AG09319 (cell line): ENCODE measurements at places on chromosomes 11 and 22.
A peak's percentile ranks its signal among the peaks of the same experiment; 100 is the strongest.

DNA sequence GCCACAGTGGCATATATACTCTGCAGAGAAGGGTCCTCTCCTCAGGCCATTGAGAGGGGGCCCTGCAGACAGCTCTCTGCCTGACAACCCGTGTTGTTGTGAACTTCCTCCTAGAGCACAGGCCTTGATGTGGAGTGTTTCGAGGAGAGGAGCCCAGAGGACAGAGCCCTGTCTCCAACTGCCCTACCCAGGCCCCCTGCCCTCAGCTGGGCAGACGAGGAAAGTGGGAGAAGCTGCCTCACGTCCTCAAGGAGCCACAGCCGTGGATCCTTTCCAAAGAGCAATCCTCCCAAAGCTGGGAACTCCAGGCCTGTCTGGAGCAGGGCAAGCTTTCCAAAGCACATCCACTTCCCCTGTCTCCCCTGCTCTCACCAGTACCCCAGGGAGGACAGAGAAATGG lies 10.7 kb downstream of the LMO1 start:
- no peak for DNase-seq

DNA sequence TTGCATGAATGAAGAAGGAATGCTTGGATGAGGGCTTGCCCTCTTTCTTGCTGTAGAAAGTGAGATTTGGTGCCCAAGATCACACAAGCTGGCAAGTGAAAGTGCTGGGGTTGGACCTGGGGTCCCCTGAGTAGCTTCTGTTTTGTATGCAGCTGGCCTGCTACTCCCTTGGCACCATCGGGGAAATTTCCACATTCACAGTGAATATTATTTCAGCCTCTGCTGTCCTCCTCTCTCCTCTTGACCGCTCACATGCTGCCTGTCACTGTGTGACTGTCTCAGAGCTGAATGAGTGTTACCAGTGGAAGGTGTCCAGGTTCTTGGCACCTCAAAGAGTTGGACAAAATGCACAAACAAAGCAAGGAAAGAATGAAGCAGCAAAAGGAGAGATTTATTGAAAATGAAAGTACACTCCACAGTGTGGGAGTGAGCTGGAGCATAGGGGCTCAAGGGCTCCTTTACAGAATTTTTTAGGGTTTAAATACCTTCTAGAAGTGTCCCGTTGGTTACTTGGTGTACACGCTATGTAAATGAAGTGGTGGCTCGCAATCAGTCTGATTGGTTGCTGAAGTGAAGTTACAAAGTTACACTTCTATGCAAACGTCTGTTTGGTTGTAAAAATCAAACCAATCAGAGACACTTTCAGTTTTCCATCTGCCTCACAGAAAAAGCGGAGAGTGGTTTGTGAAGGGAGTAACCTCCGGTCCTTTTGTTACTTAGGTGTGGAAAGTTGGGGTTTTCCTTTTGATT lies 87.4 kb downstream of the DEPDC5 start:
- DNase-seq = no peak

DNA sequence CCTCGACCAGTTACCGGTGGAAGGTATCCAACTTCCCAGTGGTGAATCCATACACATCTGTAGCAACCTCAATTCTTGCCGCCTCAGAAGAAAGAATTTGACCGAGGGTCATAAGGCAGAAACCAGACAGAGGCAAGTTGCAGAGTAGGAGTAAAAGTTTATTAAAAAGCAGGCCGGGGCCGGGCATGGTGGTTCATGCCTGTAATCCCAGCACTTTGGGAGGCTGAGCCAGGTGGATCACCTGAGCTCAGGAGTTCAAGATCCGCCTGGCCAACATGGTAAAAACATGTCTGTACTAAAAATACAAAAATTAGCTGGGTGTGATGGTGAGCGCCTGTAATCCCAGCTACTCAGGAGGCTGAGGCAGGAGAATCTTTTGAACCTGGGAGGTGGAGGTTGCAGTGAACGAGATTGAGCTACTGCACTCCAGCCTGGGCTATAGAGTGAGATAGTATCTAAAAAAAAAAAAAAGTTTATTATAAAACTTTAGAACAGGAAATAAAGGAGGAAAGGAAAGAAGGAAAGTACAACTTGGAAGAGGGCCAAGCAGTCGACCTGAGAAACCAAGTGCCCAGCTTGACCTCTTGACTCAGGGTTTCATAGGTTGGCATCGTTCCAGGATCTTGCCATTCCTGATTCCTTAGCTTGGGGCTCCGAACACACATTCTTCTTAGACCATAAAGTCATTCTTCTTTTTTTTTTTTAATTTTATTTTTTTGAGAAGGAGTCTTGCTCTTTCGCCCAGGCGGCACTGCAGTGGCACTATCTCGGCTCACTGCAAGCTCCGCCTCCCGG lies 27.8 kb downstream of the RGL4 start:
- no peak for DNase-seq

DNA sequence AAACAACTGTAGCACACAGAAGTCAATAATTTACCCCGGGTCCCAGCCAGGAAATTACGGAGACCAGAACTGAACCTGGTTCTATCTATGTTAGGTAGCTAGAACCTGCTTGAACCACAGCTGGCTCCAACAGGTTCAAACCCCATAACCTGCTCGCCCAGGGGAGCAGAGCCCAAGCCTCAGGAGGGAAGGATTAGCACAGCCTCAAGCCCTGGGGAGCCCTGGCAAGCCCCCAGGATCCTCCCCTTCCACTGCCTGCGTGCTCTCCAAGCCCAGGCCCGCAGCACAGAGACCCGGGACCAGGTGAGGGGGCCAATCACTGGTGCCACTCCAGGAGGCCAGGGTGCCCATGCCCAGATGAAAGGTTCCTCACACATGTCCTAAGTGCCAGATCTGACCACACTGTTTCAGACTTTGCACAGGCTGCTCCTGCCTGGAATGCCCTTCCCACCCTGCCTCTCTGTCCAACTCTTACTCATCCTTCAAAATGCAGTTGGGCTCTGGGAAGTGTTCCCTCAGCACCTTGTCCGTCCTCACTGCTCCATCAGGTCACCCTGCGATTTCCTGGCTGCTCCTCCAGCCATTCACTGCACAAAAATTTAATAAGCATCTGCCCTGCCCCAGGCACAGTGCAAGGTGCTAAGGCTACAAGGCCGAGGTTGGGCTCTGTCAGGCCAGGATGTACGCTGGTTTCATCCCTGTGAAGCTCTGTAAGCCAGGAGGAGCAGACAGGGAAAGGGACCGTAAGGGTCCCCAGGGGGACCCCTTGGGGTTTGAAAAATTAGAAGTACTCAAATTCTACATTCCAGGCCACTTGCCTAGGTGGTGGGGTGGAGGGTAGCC lies 32.2 kb downstream of the ARRB1 start:
- no peak for DNase-seq

DNA sequence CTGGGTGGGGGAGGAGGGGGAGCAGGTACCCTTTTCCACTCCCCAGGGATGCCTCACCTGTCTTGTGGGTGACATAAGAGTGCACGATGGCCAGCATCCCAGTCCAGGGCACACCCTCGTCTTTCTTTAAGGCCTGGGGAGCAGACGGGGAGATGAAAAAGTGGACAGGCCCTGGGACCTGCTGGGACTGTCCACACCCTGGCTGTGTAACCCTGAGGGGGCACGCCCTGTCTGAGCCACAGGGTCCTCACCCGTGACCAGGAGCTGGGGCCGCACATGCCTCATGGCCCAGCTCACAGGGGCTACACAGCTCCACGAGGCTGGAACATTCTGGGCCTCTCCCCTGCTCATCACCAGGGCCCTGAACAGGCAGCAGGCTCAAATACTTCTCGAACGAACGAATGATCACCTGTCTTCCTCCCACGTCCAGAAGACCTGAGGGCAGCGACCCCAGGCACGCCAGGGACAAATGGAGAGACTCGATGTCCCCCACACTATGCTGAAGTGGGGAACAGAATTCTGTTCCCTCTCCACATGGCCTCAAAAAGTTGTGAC lies 123.9 kb downstream of the PHF21B start:
- DNase-seq = no peak

DNA sequence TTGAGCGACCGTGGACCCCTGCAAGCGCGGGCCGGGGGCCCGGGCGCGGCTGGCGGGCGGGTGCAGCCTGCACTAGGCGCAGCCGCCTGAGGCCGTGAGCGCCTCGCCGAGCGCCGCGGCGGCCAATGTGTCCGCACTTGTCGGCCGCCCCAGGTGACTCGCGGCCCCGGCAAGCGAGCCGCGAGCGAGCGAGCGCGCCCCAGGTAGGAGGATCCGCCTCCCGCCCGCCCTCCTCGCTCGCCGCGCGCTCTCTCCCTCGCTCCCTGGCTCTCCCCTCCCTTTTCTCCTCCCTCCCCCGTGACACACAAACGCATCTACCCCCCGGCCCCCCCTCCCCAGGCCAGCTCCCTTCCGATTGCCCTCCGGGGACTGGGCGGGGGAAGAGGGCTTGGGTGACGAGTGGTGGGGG lies at the start of gene WNT7B:
TSS of gene WNT7B (minus strand) at position 160 of the 409 bp plus-strand sequence. CDS start 408 bp downstream, outside the sequence.
- DNase-seq = no peak

GRCh38 chr11:28153586-28153985 lies 45.4 kb downstream of the METTL15 start:
- DNase-seq = no peak

GRCh38 chr11:2444821-2445745 lies at the start of gene KCNQ1:
Gene KCNQ1, plus strand, starts transcription at chr11:2445008. Its CDS starts 91 bp downstream, at chr11:2445099.
- DNase-seq = no peak

DNA sequence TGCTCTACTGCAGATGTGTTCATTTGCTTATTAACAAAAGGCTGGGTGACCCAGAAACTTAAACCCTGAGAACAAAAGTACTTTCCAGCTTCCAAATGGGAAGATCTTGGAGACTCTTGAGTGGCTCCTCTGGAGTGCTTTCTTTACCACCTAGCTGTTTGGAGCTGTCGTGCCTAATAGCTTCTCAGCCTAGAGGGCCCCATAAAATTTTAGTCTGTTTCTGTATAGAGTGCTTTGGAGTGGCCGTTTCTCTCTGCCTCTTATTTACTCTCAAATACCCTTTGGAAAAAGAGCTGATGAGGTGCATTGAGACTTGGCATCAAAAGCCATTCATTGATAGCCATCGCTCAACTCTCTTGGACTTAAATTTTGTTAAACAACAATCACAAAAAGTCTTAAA lies 50.7 kb downstream of the ZNRF3 start:
- no peak for DNase-seq

GRCh38 chr22:42752230-42752746 lies 31.6 kb upstream of the A4GALT start:
- no peak for DNase-seq

DNA sequence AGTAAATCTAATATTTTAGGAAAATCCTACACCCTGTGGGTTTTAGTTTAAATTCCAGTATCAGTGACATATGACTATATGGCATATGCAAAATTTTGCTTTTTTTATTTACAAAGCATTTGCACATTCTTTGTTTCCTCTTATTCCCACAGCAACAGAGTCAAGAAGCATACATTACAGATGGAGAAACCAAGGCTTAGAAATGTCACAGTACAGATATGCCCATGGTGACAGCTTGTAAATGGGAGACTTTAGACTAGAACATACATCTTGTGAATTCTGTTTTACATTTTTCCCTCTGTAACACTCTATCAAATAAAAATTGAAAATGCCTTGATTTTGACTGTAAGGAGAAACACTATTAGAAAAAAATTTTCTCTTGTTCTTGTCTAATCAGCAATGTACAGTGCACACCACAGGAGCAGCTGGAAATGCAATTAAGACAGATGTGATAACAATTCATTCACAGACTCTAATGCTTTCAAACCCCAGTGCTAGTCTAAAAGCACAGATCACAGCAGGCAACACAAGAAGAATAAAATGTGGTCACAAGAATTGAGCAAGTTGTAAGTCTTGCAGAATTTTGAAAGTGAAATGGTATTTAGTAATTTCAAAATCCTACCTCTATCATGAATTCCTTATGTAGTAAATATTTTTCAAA lies 375.9 kb downstream of the LUZP2 start:
- DNase-seq = no peak

DNA sequence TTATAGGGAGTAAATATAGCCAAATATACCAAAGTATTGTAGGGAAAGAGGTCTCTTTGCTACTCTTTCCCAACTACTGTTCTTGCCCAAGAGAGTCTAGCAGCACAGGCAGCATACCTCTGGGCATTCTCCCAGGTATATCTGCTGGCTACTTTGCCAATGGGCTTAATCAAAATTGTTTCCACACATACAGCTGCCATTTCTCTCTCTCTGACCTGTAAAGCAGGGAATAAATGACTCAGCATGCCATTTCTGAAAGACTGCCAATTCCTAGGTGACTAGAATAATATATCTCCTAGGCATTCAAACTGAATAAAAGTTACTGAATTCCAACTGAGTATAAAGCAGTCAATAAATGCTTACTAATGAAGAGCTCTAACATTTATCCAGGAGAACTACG lies 44.6 kb downstream of the RDX start:
- DNase-seq = peak; percentile 12

DNA sequence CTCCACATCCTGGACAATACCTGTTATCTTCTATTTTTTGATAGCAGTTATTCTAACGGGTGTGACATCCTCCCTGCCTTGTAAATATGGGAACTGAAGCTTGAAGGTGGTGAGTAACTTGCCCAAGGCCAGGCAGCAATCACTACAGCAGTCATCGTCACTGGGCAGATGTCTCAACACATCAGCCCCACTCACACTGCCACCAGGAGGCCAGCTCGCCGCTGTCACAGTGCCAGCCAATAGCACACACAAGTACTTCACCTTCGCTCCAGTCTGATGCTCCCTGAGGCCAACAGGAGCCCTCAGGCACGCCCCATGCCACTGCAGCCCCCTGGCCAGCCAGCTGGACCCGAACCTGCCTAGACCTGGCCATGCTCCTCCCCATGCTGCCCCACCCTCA lies 4.9 kb upstream of the TTLL1 start:
- DNase-seq = no peak

DNA sequence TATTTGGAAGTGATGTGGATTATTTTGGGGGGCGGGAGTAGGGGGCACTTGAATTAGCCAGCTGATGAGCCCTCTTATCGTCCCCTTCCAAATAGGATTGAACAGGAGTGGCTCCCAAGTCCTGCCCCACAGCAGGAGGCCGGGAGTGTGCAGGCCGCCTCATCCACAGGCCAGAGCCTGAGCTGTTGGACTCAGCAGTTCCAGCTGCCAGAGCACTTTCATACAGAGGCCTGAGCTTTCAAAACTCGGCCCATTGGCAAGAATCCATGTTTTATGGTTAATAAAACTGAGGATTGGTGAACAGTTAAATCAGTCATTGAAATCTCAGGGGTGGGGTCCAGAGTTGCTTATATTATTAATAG lies 9.6 kb downstream of the FAM118A start:
- DNase-seq = no peak

- DNase-seq = no peak
These were observed 111.5 kb downstream of the ST3GAL4 start for GRCh38 chr11:126467046-126467370.

DNA sequence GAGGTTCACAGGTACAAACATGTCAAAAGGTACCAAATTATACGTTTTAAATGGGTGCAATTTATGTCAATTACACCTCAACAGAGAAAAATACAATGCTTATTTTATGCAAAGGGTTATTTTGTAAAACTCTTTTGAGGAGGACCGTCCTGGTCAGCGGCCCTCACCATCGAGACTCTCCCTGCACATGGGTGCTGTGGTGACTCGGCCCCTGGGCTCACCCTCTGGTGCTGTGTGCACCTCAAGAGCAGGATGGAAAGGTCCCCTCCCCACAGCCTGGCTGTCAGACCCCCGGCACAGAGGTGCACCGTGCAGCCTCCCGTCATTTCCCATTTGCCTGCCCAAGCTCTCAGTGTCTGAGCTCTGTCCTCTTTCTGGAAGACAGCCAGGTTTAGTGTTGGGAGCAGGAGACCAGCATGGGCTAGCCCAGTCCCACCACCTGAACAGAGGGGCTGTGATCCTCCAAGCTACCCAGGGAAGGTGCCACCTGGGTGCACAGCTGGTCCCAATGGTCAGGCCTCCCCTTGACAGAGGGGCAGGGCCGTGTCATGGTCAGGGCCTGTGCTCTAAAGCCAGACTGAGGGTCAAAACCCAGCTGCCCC lies 41.8 kb upstream of the PRODH start:
- DNase-seq = no peak

GRCh38 chr11:27447288-27448183 lies 25.1 kb downstream of the LGR4 start:
- DNase-seq = no peak
